ENCODE measurements at places on chromosomes 6 and 20.

GRCh38 chr6:157800420-157801237 is 22.4 kb upstream of the SNX9 start:
- no peak for DNase-seq

DNA sequence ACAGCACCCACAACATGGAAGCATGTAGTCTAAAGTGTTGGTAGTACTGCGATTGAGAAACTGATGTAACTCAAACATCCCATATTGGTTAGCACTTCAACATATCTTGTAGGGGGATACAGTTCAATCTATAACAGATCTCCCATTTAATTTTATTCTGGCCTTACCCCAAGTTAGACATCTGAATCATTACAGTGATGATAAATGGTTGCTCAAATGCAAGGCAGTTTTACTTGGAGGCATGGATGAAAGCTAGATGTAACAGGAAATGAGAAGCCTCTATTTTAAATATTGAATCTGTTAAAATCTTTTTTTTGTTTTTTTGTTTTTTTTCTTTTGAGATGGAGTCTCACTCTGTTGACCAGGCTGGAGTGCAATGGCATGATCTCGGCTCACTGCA is 44.2 kb upstream of the FAM50B start:
- no peak for DNase-seq

DNA sequence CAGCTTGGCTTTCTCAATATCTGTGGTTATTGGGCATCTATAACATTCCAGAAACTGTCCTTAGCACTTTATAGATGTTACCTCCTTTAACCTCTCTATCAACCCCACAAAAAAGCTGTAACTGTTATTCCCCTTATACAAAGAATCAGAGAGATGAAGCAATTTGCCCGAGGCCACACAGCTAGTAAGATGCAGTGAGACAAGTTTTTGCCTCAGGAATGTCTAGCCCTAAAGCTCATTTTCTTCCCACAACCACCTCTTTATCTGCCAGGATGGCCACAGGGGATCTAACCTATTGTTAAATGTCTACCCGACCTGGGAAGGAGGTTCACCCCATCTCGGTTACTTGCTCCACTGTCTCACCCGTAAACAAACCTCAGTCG is 31.9 kb upstream of the TCP11 start:
- no peak for DNase-seq

DNA sequence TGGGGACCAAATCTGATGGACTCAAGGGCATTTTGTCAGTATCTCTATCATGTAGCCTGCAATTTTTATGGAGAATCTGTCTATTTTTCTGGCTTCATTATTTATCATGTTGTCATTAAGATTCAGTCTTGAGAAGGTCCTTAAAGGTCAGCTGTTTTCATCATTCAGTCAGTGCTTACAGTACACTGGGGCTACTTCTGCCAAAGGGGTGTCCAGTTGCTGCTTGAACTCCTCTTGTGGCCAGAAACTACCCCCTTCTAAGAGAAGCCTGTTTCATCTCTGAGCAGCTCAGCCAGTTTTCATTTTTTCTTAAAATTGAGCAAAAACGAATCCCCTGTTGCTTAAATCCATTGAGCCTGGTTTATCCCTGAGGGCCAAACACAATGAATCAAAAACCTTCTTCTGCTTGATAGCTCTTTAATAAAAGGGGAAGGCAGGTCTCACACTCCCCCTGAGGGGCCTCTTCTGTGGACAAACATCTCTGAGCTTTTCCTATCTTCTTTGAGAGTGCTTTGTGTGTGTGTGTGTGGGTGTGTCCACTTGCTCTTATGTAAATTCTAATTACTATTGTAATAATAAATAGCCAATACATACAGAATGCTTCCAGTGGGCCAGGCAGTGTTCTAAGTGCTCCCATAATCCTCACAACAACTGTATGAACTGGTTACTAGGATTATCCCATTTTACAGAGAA is 172.2 kb downstream of the PLCB1 start:
- DNase-seq = no peak

GRCh38 chr6:18507561-18507960 is 120.4 kb downstream of the RNF144B start:
- DNase-seq = no peak

Measured in NCI-H1092 (cell line).